CD4-positive, alpha-beta memory T cell (primary cell): ENCODE measurements at places on chromosomes 2 and 18.

DNA sequence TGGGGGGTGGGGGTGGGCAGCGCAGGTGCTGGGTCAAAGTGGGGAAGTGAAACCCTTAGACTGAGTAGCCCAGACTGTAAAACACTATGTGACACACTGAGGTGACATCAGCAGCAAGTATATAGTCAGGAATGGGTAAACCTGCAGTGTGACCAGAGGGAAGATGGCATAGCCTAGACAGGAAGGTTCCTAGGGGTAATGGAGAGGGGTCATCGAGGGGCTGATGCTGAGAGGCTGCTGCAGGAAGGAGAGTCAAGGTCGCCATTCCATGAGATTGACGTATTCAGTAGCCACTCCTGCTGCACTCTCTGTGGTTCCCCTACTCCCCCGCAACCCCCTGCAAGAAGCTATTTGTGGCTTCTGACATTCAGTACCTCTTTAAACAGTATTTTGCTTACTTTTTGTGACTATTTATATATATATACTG is 111.7 kb downstream of the CHST9 start:
- H3K4me3 ChIP-seq = no peak overlapping the region
- no peaks in the 10 kb centered on the region for H3K4me1 ChIP-seq
- no peaks in the 10 kb centered on the region for H3K36me3 ChIP-seq
- H3K27me3 ChIP-seq = no peaks in the 10 kb centered on the region
- DNase-seq = no peak

DNA sequence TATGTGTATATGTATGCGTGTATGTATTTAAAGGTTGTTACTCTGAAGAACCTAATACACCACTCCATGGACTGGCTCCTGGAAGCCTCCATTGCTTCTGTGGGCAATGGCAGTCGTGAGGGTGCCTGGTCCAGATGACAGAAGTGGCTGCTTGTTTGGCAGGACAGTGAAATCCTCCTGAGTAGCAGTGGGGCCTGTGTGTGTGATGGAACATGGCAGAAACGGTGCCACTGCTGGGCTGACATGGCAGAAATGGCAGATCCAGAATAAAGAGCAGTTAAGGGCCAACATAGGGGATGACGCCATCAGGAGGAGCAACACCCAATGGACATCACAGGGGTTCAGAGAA is 6.1 kb upstream of the CPLX4 start:
- no peak overlapping the region for H3K27ac ChIP-seq
- H3K36me3 ChIP-seq = peaks cover 6% of the 10 kb centered on the region
- no peak for DNase-seq
- no peaks in the 10 kb centered on the region for H3K4me1 ChIP-seq
- H3K27me3 ChIP-seq = no peaks in the 10 kb centered on the region

DNA sequence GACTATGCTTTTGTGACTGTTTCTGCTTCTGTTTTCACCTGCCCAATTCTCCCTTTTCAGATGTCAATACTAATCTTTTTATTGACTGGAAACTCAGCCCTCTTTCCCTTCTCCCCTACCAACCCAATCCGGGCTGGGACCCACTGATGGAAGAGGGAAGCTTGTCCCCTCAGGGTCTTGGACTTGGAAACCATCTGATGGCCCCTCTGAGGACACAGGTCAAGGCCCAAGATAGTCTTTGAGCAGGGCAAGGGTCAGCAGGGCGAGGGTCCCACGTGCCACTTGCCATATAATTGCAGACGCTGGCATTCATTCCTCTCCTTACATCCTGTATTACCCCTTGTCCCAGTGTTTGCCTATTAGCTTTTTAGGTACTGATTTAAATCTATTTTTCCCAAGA is 678.2 kb upstream of the FANCL start:
- H3K27ac ChIP-seq = no peak overlapping the region
- H3K4me3 ChIP-seq = no peak overlapping the region
- no peaks in the 10 kb centered on the region for H3K4me1 ChIP-seq
- no peaks in the 10 kb centered on the region for H3K36me3 ChIP-seq

DNA sequence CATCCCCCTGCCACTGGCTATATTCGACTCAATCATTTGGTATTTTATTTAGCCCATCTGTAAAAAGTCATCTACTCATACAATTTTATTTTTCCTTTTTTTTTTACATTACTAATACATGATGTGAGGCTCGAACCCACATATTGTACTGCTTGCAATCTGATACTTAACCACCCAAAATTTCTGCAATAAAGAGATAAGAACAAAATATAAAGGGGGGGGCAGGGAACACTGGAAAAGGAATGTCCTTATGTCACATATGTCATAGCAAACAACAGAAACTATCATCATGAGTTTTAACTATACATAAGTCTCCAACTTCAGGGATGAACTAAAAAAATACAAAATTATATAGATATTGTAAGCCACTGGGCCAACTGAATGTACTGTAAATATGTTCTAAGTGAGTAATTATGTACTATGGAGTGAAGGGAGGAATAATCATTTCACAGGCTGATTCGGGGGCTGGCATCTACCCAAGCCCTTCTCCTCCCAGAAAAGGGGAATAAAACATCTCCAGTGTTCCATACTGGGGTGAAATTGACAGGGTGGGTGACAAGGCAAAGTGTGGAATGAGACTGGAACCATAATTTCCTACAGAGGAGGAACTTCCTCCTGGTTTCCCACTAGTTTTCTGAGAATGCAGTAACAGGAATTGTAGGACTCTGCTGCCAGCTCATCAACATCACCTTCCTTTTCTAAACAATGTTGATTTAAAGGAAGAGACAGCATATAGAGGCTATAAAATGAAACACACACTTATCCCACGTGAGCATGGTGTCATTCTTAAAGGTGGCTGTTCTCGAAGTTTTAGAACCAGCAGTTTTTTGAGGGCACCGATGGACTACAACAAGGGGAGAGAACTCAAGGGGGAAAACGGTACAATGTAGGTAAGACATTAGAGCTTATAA is 79.5 kb downstream of the FARSB start:
- H3K4me3 ChIP-seq = no peak overlapping the region
- peaks cover 4% of the 10 kb centered on the region for H3K36me3 ChIP-seq
- H3K4me1 ChIP-seq = no peaks in the 10 kb centered on the region
- no peaks in the 10 kb centered on the region for H3K27me3 ChIP-seq
- no peak overlapping the region for H3K27ac ChIP-seq

DNA sequence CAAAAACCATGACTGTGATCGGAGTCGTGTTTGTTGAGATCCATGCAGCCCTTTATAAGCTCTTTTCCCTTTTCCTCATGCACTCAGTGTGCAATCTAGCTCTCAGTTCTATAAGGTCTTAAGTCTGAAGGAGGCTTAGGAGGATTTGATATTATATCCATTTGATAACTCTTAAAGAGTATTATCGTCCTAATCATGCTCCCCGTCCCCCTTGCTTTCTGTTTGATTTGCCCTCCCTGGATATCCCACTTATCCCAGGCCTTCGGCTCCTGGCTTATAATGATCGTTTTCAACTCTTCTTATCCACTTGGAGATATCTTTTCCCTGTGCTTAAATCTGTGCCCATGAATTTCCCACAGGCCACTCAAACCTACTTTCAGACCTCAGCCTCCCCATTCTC is 1917.7 kb upstream of the PIK3C3 start:
- no peak for DNase-seq
- H3K4me1 ChIP-seq = no peaks in the 10 kb centered on the region
- H3K27me3 ChIP-seq = no peaks in the 10 kb centered on the region
- no peaks in the 10 kb centered on the region for H3K36me3 ChIP-seq
